ENCODE measurements at places on chromosomes 1 and 21. TPM values are rescaled to one million over a fixed set of nuclear protein-coding genes. Genes with fewer than 3 reads are reported as not detected.
A peak's percentile ranks its signal among the peaks of the same experiment; 100 is the strongest.

DNA sequence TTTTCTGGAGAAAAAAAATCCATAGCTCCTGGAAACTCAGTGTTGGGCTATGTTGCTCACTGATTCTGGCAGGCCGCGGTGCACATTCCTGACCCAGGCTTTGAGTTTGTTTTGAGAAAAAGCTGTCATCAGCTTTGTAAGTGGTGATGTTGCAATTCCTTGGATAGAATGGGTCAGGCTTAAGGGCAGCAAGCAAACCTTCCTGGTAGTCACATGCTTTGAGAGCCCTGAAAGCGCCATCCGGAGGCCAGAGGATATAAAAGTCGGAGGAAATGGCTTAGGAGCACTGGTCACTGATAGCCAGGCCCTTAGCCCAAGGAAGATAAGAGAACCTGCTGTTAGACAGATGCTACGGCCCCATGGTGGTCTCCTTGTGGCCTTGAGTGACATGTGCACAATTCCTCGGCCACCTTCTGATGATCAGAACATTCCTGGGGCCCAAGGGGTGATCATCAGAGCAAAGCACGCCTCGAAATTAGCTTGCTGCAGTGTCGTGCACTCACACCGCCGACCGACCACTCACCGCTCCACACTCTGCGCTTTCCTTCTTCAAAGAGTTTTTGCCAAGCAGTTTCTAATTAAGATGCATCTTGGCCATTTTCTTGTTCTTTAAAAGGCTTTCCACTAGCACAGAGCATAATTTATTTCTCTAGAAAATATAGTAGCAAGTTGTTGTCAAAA lies 78.6 kb downstream of the MAN1C1 start:
- H3K4me3 ChIP-seq: no peak overlapping the region
- no peaks in the 10 kb centered on the region for H3K36me3 ChIP-seq
- peaks cover 7% of the 10 kb centered on the region for H3K4me1 ChIP-seq
- no peak overlapping the region for H3K27ac ChIP-seq
- DNase-seq: no peak

DNA sequence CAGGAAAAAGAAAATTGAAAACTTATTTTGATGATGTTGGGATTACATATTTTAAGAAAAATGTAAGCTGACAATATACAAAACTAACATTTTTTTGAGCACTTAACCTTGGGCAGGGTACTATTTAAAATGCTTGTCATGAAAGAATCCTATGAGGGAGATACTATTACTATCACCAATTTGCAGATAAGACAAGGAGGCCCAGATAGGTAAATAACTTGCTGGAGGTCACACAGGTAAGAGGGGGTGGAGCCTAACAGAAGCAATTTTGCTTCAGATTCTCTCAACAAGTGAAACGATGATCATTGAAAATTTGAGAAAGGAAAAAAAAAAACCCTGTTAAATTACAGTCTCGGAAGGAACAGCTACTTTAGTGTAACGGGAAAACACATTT lies 1.2 kb downstream of the GART start:
- peak overlapping the region; percentile 100 for H3K27ac ChIP-seq
- peak; percentile 23 for DNase-seq
- no peaks in the 10 kb centered on the region for H3K27me3 ChIP-seq
- H3K4me1 ChIP-seq: peaks cover 27% of the 10 kb centered on the region
- H3K4me3 ChIP-seq: peak overlapping the region; percentile 98

DNA sequence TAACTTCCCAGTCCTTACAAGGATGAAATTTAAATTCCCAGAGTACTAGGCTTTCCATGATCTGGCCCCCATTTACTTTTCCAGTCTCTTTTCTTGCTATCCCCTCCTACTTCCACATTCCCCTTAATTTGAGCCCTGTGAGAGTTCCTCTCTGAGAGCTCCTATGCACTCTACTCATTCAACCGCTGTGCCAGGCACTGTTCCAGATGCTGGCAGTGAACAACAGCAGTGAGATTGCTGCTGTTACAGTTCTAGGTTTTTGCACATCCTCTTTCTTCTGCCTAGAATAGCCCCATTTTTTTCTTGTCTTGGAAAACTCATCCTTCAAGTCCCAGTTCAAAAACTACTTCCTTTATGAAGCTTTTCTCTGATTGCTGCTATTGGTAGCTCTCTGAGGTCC lies 18.8 kb downstream of the ATF6 start:
- DNase-seq: no peak
- no peaks in the 10 kb centered on the region for H3K4me1 ChIP-seq
- H3K27ac ChIP-seq: no peak overlapping the region
- H3K36me3 ChIP-seq: peaks cover 65% of the 10 kb centered on the region
- H3K27me3 ChIP-seq: no peaks in the 10 kb centered on the region

- no peak overlapping the region for H3K27ac ChIP-seq
- DNase-seq: no peak
- no peaks in the 10 kb centered on the region for H3K27me3 ChIP-seq
- no peaks in the 10 kb centered on the region for H3K36me3 ChIP-seq
- H3K4me3 ChIP-seq: no peak overlapping the region
These were observed 862.6 kb downstream of the USP25 start for GRCh38 chr21:16592381-16592780.

- no peak overlapping the region for H3K27ac ChIP-seq
- H3K4me1 ChIP-seq: no peaks in the 10 kb centered on the region
- H3K4me3 ChIP-seq: no peak overlapping the region
- no peaks in the 10 kb centered on the region for H3K27me3 ChIP-seq
These were observed 120.6 kb upstream of the ARHGEF16 start for GRCh38 chr1:3333903-3334302.

Gene AIRE
- 0.57 TPM for polyA plus RNA-seq

Gene S100A2
- polyA plus RNA-seq: not detected

Gene RHEX
- not detected for polyA plus RNA-seq

GRCh38 chr1:159900086-159900680 lies at the start of gene CFAP45:
Gene CFAP45 (minus strand): TSS chr1:159900165. CDS start chr1:159900098, 67 bp downstream.
- H3K27me3 ChIP-seq: peaks cover under 1% of the 10 kb centered on the region
- no peak within 1 kb of the TSS for H3K4me3 ChIP-seq
- H3K36me3 ChIP-seq: no peaks in the 10 kb centered on the region

GRCh38 chr1:2081326-2081885 lies 31.2 kb downstream of the PRKCZ start:
- no peak for DNase-seq
- no peak overlapping the region for H3K27ac ChIP-seq
- no peaks in the 10 kb centered on the region for H3K4me1 ChIP-seq
- no peak overlapping the region for H3K4me3 ChIP-seq
- no peaks in the 10 kb centered on the region for H3K27me3 ChIP-seq

GRCh38 chr1:43432907-43433306 lies 20.8 kb downstream of the HYI start:
- no peak overlapping the region for H3K27ac ChIP-seq
- DNase-seq: no peak
- peaks cover 78% of the 10 kb centered on the region for H3K36me3 ChIP-seq
- H3K4me1 ChIP-seq: no peaks in the 10 kb centered on the region

DNA sequence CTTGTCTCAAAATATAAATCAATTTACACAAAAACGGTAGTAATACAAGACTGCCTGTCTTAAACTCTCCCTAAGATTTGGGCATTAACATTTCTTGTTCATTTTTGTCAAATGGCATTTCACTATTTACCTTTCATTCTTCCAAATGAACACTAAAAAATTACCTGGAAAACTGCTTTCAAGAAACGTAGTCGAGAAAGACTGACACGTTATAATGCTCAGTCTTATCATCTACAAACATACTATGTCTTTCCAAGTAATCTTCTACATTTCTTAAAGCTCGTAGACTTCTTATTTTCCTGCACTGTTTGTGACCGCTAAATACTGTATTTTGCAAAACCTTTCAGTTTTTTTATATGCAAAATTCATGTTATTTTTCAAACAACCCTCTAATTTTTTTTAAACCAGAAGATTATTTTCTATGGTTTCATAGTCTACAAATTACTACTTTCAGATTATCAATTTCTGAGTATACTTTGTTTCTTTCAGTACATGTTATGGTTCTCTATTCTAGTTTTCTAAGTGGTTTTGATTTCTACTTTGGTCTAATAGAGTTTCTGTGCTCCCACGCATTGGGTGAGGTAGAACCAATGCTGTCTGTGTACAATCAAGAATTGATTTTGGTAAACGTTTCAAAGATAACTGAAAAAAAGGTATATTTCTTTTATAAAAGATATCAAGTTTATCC lies 336.4 kb downstream of the SMYD3 start:
- no peak for DNase-seq
- no peak overlapping the region for H3K27ac ChIP-seq
- no peaks in the 10 kb centered on the region for H3K27me3 ChIP-seq
- no peaks in the 10 kb centered on the region for H3K4me1 ChIP-seq

- no peaks in the 10 kb centered on the region for H3K36me3 ChIP-seq
- H3K4me3 ChIP-seq: no peak overlapping the region
- H3K4me1 ChIP-seq: no peaks in the 10 kb centered on the region
- peaks cover 3% of the 10 kb centered on the region for H3K27me3 ChIP-seq
- H3K27ac ChIP-seq: no peak overlapping the region
- no peak for DNase-seq
These were observed 88.4 kb upstream of the PDE4B start for GRCh38 chr1:65704318-65704717.

DNA sequence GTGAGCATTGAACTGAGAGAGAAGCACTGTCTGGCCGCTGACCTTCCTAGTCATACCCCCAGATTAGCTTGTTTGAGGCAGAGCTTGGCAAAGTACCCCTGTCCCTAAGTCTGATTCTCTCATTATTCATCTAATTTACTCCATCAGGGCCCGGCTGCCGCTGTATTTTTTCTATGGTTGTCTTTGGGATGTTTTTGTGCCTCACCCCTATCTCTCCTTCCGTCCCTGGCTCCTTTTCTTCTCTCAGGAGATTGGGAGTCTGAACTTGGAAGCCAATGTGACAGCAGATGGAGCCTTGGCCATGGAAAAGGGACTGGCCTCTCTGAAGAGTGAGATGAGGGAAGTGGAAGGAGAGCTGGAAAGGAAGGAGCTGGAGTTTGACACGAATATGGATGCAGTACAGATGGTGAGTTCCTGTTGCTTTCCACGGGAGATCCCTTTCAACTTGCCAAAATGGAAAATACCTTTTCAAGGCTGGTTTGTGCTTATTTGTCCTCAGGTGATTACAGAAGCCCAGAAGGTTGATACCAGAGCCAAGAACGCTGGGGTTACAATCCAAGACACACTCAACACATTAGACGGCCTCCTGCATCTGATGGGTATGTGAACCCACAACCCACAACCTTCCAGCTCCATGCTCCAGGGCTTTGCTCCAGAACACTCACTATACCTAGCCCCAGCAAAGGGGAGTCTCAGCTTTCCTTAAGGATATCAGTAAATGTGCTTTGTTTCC lies 53.9 kb downstream of the LAMC2 start:
- no peaks in the 10 kb centered on the region for H3K27me3 ChIP-seq
- no peak overlapping the region for H3K27ac ChIP-seq
- DNase-seq: no peak
- no peaks in the 10 kb centered on the region for H3K36me3 ChIP-seq
- no peak overlapping the region for H3K4me3 ChIP-seq
- H3K4me1 ChIP-seq: no peaks in the 10 kb centered on the region

- H3K36me3 ChIP-seq: peaks cover 3% of the 10 kb centered on the region
- no peak for DNase-seq
- H3K27me3 ChIP-seq: no peaks in the 10 kb centered on the region
- H3K27ac ChIP-seq: no peak overlapping the region
These were observed 237.6 kb downstream of the SDCCAG8 start for GRCh38 chr1:243493156-243494129.

GRCh38 chr1:59664166-59664565 lies 150.6 kb upstream of the HOOK1 start:
- no peaks in the 10 kb centered on the region for H3K36me3 ChIP-seq
- DNase-seq: no peak
- H3K4me1 ChIP-seq: no peaks in the 10 kb centered on the region
- no peak overlapping the region for H3K27ac ChIP-seq

- no peak overlapping the region for H3K27ac ChIP-seq
- no peak overlapping the region for H3K4me3 ChIP-seq
- H3K4me1 ChIP-seq: peaks cover 10% of the 10 kb centered on the region
- DNase-seq: no peak
These were observed 602 bp upstream of the RIMKLA start for GRCh38 chr1:42379794-42380585.

- H3K27me3 ChIP-seq: no peaks in the 10 kb centered on the region
- DNase-seq: no peak
- H3K4me3 ChIP-seq: no peak overlapping the region
- no peak overlapping the region for H3K27ac ChIP-seq
These were observed 66.0 kb upstream of the EFHD2 start for GRCh38 chr1:15343729-15344128.

Gene AURKAIP1
- polyA plus RNA-seq: 145 TPM

- no peak overlapping the region for H3K27ac ChIP-seq
- no peaks in the 10 kb centered on the region for H3K4me1 ChIP-seq
- no peak overlapping the region for H3K4me3 ChIP-seq
- no peaks in the 10 kb centered on the region for H3K36me3 ChIP-seq
- no peak for DNase-seq
- no peaks in the 10 kb centered on the region for H3K27me3 ChIP-seq
These were observed 37.0 kb downstream of the HS2ST1 start for GRCh38 chr1:86951430-86951829.

- no peaks in the 10 kb centered on the region for H3K27me3 ChIP-seq
- H3K27ac ChIP-seq: no peak overlapping the region
- DNase-seq: no peak
- peaks cover 86% of the 10 kb centered on the region for H3K36me3 ChIP-seq
- H3K4me3 ChIP-seq: no peak overlapping the region
These were observed 19.6 kb upstream of the SYNJ1 start for GRCh38 chr21:32747396-32747795.

Gene TSNAX
- polyA plus RNA-seq: 116 TPM

- no peaks in the 10 kb centered on the region for H3K4me1 ChIP-seq
- H3K27me3 ChIP-seq: no peaks in the 10 kb centered on the region
- no peak for DNase-seq
- H3K36me3 ChIP-seq: no peaks in the 10 kb centered on the region
- no peak overlapping the region for H3K4me3 ChIP-seq
These were observed 103.3 kb upstream of the FGGY start for GRCh38 chr1:59193443-59194093.

GRCh38 chr1:22246755-22247480 lies 104.0 kb upstream of the WNT4 start:
- no peak for DNase-seq
- no peaks in the 10 kb centered on the region for H3K36me3 ChIP-seq
- no peaks in the 10 kb centered on the region for H3K27me3 ChIP-seq

DNA sequence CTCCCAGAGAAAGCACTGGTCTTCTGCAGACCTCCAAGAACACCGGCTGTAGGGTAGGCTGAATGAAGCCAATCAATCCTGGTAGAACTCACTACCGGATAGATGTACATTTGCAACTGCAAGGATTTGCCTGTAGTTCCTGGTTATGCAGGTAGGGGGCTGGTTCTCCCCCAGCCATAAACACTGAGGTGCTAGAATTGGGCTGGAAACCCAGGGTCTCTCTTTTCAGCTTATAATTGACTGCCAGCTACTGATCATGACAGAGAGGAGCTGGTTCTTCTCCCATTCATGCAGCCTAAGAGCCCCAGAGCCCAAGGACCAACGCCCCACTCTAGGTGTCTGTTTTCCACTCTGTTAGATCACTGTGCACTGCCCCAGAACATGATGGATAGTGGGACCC lies 21.5 kb upstream of the MTARC2 start:
- no peaks in the 10 kb centered on the region for H3K36me3 ChIP-seq
- no peak overlapping the region for H3K27ac ChIP-seq
- H3K4me3 ChIP-seq: no peak overlapping the region
- no peaks in the 10 kb centered on the region for H3K4me1 ChIP-seq

Gene CSF1
- polyA plus RNA-seq: 15.7 TPM
